Left lobe of liver (tissue), 2 donors: ENCODE measurements at places on chromosomes 16 and 17. TPM values are rescaled to one million over a fixed set of nuclear protein-coding genes. Genes with fewer than 3 reads are reported as not detected.

The TMEM88 gene
- 1.3 TPM for total RNA-seq

DNA sequence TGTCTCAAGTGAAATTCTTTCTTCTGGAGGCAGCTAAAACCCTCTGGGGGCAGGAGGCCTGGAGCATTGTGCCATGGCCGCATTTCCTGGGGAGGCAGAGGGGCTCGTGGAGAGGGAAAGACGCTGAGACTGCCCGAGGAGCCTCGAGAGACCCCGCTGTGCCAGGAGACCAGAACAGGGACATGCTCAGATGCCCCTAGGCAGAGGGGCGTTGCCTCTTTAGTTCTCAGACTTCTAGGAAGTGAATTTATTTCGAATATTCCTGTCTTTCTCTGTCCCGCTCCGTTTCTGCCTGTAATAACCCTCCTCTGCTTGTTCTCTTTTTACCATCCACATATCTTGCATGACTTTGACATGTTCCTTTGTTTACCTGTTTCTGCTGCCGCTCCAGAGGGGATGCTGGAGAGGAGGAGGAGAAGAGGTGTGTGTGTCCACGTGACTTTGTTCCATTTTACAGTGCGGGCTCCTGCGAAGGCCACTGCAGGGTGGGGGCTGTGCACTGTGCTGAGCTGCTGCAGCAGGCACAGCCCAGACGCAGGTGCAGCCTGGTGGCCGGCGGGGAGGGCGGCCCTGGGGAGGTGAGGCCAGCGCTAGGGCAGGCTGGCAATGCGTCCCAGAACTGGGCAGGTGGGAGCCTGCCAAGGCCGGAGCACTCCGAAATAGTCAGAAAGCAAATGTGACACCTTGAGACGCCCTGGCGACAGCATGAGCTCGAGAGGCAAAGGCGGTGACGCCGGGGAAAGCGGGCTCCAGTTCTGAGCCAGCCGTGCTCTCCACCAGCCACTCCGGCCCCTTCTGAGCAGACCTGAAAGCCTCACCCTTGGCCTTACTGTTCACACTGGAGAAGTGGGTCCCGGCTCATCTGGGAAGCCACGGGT lies 29.9 kb downstream of the CIBAR2 start:
- no peak for DNase-seq

DNA sequence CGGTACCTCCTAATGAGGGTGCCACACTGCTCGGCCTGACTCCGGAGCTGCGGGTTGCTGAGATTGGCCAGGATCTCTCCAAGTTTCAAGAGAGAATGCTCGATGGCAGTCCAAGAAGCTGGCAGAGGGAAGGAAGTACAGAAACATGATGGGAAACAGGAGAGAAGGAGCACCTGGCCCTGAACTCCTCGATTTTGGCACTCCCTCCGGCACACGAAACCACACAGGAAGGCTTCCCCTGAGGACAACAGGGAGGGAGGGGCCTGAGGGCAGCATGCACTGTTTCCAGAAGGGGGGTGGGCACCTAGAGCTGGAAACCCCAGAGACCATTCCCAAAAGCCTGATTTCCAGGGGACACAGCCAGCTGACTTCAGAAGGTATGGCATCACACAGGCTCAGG lies 18.1 kb downstream of the CSF3 start:
- DNase-seq: no peak

The IGSF6 gene
- total RNA-seq: 2.8 TPM

The APOBR gene
- total RNA-seq: 0.58 TPM

DNA sequence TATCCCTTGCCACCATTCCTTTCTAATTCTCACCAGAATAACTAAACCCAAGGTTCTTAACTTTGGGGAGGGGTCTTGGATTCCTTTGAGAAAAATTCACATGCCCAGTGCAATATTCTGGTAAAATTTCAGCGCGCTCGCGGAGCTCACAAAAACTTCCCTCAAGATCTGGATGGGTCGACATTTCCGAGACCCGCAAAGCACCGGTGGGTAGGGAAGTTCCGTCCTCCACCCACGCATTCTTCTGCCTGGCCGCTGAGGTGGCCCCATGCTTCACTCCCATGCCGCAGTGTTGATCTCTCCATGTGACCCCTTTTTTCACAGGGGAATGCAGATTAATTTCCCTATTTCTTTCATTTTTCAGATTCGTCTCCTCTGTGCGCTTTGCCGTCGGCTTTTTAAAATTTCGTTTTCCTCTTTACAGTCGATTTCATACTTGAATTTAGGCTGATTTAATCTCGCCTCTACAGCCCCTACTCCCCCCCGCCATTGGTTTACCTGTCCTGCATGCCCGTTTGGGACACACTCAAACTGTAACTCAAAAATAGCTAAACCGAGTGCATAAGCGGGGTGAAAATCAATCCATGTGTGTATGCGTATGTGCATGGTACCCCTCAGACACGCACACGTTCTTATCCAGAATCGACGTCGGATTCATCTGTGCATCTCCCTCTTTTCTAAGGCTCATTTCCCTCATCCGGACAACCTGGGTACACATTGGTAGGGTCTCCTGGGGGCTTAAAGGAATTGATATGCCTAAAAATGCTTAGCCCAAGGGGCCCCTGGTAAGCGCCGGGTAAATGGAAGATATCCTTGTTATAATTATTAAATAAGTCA lies 1.4 kb upstream of the SP6 start:
- DNase-seq: no peak

DNA sequence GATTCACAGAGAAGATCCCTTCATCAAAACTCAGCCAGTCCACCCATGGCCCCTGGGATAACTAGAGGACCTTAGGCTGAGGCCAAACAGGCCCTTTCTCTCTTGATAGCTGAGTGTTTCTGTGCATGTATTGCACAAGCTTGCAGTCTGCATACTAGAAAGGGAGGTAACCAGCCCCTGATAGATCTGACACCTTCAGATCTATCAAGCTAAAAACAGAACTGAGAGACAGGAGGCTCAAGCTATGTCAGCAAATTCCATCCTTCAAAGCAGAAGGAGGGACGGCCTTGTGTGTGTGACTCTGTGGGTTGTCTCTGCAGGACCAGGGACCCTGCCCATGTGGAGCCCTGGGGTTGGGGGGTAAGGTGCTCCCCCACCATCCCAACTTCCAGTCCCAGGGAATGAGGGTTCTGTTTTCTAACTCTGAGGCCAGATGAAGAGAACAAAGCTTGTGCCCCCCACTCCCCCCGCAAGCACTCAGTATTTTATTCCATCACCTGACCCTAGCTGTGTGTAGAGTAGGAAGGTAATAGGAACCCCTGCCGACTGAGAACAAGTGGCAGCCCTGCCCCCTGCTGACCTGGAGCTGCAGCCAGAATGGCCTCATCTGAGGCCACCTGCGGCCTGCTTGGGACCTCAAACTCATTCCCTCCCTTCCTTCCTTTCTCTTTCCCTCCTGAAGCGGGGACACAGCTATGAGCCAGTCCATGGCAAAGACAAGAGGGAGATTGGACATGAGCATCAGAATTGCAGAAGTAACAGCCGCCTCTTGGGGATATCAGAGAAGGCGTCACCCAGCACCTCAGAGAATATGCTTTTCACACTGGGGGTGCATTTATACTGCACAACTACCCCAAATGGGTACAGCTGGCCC lies 63.8 kb downstream of the SMPD3 start:
- DNase-seq: no peak

DNA sequence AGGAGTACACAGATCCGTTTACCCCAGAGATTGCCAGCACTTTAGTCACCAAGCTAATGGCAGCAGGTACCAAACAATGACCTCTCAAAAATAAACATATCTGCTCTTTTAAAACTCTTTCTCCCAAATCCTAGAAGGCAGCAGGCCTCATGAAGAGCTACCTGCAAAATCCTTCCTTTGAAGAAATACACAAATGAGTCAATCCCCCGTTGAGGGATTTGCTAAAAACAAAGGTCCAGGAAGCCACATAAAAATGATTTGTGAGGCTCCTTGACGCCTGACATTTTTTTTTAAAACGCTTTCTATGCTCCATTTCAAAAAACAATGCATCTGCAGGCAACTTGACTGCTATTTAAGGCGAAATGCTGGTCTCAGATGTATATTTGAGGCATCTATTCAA lies 58.2 kb downstream of the NACA2 start:
- no peak for DNase-seq
